MV-4-11 (cell line): ENCODE measurements at places on chromosomes 3 and 15.
A peak's percentile ranks its signal among the peaks of the same experiment; 100 is the strongest.

DNA sequence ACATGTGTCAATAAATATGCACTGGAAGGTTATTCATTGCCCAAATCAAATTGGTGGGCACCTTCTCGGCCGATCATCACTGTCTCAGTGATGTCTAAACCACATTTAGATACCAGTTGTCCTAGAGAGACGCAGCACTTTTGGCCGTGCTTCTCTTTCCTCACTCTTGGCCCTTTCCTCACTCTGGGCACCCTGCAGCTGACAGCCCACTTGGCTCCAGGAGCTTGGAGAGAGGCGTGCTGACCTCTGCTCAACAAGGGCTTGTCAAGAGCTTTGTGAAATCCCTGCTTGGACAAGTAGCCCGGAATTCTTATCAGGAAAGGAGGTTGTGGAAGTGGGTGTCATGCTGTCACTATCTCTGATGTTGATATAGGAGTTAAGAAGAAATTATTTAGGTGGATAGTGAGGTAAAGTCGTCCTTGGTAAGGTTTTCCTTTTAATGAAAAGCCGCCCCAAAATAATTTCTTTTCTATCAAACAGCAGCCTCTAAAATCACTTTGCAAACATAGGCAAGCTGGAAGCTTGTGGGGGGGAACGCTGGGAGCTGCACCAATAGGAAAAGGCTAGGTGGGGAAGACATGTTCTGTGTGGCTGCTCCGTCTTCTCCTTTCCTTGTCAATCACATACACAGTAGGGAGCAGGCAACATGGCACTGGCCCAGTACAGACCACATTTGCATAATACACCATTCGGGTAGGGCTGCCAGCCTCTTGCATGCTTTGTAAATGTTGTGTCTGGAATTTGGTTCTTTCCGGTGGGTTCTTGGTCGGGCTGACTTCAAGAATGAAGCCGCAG lies 126.8 kb upstream of the UBE3A start:
- no peak for DNase-seq

DNA sequence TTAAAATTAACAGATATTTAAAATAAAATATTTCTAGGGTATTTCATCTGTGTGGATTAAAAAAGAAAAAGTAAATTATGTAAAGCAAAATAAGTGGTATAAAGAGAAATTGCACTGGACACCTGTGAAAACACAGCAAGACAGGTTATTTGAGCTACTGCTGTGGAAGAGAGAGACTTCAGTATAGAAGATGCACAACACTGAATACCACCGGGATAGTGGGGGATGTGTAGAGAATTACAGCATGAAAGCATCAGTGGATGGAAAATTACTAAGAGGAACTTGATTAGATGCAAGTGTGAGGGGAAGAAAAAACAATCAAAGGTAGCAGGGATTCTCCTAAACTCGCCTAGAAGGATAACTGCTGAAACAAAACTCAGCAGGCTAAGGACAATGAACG lies 1242.5 kb upstream of the GBE1 start:
- DNase-seq = no peak

GRCh38 chr15:90106522-90107117 lies 4.4 kb upstream of the IDH2 start:
- DNase-seq = no peak

DNA sequence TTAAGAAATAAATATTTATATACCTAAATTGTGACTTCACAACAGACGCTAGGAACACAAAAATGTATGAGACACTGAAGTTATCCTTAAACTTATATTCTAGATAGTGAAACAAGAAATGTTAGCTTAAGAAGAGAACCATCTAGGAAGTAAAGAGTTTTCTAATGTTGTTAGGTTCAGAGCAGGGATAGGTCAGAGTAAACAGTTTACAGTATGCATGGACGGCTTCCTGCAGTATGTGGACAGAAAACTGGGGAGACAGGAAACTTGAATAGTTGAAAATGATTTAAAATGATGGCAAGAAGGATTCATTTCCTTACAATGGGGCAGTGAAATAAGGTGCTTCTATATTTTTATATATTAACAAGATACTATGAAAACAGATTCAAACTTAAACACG lies 449.8 kb downstream of the MAGI1 start:
- DNase-seq = no peak

- DNase-seq = no peak
These were observed 24.1 kb upstream of the CAPN7 start for GRCh38 chr3:15181963-15182362.

- no peak for DNase-seq
These were observed 130.3 kb downstream of the LIPC start for GRCh38 chr15:58562135-58562534.

DNA sequence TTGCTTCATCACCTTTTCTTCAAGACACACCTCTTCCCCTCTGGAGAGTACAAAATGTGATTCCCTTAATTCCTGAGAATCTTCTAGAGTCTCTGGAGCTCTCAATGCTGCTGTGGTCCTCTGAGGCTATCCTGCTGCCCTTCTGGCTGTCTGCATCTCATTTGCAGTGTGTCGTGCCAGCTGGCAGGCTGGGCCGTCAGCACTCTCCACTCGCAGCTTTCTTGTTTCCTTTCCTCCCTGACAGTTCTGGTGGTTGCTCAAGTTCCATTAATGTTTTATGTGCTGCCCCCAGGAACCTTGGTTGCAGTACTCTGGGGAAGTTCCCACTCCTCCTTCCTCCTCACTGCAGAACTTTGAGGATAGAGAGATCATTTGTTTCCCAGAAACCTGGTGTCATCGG lies 210.8 kb upstream of the ROPN1 start:
- no peak for DNase-seq

- DNase-seq = no peak
These were observed 16.2 kb downstream of the ZBTB11 start for GRCh38 chr3:101660714-101661113.

- DNase-seq = no peak
These were observed 542.1 kb downstream of the EPHB1 start for GRCh38 chr3:135337192-135337591.

DNA sequence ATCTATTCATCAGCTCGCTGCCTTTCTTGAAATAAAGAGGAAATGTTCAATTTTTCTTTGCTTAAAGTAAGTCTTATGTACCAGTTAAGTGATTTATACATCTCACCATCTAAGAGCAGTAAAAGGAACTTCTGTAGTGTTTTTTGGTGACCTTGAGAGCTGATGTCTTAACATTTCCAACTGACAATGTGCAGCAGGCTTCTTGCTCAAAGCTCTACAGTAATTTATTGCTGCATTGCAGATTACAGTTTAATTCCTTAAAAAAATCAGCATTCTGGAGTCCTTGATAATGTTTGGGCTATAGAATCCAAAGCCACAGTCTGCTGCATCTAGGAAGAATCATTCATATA lies 61.6 kb downstream of the DIPK2A start:
- DNase-seq = no peak

- no peak for DNase-seq
These were observed 610.0 kb downstream of the NAALADL2 start for GRCh38 chr3:175469124-175469523.

DNA sequence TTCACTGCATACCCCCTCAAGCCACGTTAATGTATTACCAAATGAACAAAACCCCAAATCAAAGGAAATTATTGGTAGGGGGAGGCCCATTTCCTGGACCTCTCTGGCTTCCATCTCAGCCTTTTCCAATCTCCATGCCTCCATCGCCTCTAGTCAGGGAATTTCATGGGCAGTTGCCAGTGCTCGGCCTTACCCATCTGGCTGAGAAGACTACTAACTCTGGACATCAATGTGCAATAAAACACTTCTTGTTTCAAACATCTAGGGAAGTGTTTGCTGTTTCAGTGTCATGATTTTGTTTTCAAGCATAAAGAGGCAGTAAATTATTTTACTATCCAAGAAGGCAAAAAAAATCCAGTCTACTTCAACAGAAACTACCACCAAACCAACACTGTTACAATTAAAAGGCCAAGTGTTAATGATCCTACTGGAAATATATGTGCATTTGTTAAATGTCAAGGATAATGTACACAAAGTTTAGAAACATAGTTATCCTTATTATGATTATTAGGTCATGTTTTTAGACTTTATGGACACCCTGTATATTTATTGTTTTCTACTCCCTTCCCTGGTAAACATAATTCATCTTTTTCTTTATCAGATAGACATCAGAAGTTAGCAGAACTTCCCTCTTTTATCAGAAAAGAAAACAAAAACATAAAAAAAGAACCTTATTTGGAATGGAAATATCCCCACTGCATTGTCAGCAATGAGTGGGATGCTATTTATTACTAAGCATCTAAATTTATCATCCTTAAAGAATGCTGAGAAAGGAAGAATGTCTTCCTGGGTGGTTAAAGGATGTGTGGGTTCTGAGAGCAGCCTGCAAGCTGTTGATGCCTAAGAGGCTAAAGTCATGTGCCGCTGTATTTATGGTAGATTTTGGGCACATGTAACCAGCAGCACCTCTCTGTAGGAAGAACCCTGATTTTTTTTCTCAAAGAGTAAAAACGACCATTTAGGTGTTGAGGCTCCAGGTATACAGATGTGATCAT lies 15.2 kb downstream of the LDHAL6B start:
- DNase-seq = no peak

DNA sequence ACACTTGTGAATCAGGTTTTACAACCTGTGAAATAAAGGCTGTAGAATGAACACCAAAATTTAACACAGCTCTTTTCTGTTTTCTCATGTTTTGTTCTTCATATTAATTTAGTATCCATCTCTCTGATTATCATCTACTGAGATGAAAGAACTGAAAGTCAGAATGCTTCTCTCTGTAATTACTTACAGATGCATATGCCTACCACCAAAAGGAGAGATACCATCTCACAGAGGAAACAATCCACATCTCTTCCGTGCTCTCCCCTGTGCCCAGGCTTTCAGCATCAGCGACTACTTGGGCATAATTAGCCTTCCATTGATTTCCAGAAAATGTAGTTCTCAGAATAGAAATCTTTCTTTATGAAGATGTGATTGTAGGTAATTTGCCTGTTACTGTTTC lies 741.4 kb downstream of the GRM7 start:
- DNase-seq = no peak

DNA sequence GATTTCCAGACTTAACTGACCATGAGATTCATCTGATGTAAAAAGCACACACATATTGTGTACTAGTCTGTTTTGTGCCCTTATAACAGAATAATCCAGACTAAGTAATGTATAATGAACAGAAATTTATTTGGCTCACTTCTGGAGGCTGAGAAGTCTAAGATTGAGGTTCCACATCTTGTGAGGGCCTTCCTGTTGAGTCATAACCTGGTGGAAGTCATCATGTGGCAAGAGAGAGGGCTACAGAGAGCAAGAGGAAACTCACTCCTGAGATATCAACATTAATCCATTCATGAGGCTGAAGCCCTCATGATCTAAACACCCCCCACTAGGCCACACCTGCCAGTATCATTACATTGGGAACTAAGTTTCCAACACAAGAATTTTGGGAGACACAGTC lies 977.6 kb downstream of the MCTP2 start:
- peak; percentile 23 for DNase-seq

DNA sequence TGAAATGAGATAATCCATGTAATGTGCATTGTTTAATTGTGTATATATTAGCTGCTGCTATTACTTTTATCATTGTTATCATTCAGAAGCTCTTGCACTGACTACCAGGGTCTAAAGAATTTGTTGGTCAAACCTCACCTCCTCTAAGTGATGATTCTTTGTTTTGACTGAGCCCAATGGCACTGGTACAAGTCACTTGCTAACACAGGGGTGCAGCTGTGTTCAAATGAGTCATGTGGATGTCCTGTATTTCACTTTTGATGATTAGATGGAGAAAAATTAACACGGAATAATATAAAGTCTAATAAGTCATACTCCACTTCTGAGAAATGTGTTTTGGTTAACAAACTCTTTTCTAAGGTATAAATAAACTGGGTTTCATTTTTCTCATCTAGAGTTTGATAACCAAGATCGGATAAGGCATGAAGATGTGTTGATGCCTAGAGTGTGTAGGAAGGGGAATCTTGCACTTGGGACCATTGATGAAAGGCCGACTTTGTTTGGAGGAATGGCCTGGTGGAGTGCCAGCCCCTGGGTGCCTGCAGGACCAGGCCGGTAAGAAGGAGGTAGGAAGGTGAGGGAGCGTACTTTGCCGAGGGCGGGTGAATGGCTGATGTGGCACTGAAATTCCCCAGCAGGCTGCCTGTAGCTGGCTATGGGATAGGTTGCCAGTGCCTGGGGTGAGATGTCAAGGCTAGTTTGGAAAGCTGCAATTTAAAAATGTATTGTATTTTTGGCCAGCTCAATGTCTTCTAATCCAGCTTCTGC lies 244.7 kb upstream of the ZPLD1 start:
- DNase-seq = no peak

DNA sequence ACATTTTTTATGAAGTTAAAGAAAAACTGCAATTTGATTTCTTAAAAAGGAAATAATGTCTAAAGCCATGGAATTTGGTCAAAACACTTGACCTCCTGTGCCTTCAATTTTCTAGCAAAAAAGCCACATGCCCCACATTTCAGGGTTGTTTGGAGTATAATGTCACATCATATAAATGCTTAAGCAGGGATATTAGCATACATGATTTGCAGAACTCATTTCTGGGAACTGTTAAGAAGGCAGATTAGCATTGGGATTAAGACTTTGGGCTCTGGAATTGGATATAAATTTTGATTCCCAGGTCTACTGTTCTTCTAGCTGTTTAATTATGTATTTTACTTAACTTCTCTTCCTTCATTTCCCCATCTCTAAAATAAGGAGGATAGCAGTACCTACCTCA lies 59.2 kb downstream of the CDIN1 start:
- DNase-seq = no peak

- no peak for DNase-seq
These were observed 604 bp upstream of the TJP1 start for GRCh38 chr15:29822684-29823459.

- peak; percentile 94 for DNase-seq
These were observed 30.8 kb downstream of the BOC start for GRCh38 chr3:113242096-113242581.

GRCh38 chr15:41231422-41232226 lies 556 bp downstream of the CHP1 start:
- no peak for DNase-seq

- DNase-seq = no peak
These were observed 756.7 kb downstream of the NR2F2 start for GRCh38 chr15:97087006-97087741.

DNA sequence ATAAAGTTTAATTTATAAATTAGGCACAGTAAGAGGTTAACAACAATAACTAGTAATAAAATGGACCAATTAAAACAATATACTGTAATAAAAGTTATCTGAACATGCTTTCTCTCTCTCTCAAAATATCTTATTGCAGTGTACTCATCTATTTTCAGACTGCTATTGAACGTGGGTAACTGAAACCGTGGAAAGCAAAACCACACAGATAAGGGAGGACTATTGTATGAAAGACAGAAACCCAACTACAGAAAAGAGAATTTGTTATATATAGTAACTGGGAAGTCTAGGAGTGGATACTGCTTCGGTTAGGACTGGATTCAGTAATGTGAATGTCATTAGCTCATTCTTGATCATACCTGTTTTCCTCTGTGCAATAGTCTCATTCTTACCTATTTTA lies 119.3 kb upstream of the DAZL start:
- no peak for DNase-seq

DNA sequence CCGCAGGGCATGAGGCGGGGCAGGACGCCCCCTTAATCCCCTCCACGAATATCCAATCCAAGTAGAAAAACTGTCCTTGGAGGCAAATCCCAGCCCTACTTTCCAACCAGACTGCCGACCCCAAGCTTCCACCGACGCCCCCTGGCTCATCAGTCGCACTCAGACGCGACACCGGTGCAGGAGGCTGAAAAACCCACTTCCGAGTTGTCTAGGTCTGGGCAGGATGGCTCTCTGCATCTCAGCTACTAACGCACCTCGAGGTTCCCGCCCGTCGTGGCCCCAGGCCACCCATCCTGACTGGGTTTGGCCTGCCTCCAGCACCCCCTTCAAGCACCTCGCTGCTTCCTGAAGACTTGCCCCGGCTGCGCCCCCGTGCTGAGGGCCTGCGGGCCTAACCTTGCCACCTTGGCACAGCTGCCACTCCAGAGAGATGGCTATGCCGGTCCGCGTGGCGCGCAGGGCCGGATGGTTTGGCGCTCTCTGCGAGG lies 15.5 kb downstream of the RGMA start:
- no peak for DNase-seq
